Stimulated activated CD4-positive, alpha-beta T cell treated with anti-CD3 and anti-CD28 coated beads, Interleukin-2, amount 100 ng/mL, for 4 hours (primary cell): ENCODE measurements at places on chromosomes 12 and 14.

- DNase-seq: no peak
These were observed 30.4 kb upstream of the SCAF11 start for GRCh38 chr12:46020768-46021167.

DNA sequence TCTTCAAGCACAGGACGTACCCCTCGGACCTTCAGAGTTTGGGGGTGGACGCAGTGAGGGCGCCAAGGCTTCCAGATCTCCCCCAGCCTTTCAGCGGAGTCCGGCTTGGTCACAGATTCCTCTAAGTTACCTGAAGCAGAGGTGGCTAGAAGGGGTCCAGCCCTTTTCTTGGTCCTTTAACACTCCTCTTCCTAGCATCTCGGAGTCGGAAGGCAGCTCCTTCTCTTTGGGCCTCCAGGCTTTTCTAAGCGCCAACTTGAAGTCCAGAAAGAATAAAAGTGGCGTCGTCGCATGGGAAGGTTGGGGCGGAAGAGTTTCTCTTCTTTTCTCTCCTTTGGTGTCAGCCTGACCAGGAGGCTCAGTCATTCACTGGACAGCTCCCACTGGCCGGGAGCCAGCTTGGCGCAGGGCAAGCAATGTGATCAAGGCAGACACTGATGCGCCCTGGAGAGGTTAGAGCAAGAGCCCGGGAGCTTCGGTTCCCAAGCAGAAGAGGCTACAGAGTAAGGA is 9.6 kb downstream of the OR6S1 start:
- no peak for DNase-seq

- no peak for DNase-seq
These were observed 13.8 kb downstream of the CFAP251 start for GRCh38 chr12:121932176-121932536.

DNA sequence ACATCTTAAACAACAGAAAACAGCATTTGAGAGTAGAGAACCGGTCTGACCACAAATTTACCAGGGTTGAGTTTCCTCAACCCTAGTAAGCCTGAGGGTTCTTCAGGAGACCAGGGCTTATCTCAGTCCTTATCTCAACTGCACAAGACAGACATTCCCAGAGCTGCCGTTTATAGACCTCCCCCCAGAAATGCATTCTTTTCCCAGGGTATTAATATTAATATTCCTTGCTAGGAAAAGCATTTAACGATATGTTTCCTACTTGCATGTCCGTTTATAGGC is 12.3 kb downstream of the TMEM117 start:
- no peak for DNase-seq

DNA sequence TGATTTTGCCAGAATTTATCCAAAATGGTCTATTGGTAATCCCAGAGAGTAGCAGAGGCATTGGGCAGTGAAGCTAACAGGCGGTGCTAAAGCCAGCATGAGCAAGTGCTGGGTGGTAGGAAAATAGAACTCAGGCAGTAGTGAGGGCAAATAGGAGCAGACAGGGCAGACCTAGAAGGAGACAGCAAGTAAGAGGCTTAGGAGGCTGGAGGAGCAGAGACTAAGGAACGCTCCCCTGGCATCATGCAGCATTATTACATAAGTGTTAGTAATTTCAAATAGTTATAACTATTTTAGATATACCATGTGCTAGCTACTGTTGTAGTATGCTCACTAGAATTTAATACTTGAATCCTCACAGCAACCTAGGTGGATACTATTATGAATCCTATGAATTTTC is 128.0 kb upstream of the DNM1L start:
- no peak for DNase-seq

GRCh38 chr12:110203546-110203945 is 77.5 kb upstream of the ATP2A2 start:
- no peak for DNase-seq

- no peak for DNase-seq
These were observed 37.0 kb downstream of the YAF2 start for GRCh38 chr12:42201063-42201462.

DNA sequence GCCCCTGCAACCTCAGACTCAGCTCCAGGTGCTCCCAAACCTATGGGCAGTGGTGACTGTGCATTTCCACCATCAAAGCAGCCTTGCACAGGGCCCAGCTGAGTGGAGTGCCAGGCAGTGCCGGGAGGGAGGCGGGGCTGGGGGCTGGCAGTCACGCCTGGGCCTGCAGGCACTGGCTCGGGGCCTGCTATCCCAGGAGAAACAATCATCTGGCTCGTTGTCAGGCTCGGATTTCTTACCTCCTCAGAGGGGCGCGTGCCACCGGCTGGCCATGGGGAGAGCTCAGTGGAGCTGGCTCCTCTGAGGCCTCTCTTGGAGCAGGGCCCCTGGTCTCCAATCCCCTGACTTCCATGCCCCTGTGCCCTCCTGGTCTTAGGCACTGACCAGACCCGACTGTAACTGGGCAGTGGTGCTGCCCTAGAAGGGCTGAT is 20.2 kb upstream of the PPP1R13B start:
- no peak for DNase-seq
